Aorta (tissue), 5 donors: ENCODE measurements at places on chromosomes 7 and 10.

GRCh38 chr10:75239096-75239790 is 3.5 kb upstream of the COMTD1 start:
- DNase-seq: no peak

GRCh38 chr10:15254808-15255648 is 86.5 kb upstream of the NMT2 start:
- DNase-seq: no peak

GRCh38 chr10:118800920-118801319 is 46.1 kb upstream of the CACUL1 start:
- no peak for DNase-seq

- no peak for DNase-seq
Observed at GRCh38 chr7:33887266-33887975, 17.9 kb upstream of the BMPER start.

DNA sequence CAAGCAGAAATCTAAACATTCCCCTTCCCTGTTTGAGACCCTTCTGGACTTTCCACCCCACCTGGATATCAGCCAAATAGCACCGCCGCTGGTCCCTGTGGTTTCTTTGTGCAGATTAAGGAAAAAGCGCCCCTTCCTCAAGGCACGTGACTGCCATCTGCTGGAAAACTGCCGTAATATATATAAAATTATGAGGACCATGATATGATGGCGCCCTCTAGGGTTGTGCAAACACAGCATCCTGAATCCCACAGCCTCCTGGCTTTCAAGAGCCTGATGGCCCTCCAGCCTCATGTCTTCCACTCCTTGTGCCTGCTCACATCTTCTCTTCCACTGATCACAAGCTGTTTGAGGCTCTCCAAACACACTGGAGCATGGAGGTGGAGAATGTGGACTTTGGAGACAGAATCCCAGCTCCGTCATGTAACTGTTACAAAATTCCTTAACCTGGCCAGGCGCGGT is 121.3 kb downstream of the MYL10 start:
- no peak for DNase-seq

GRCh38 chr10:58384095-58384494 is 1.1 kb upstream of the TFAM start:
- no peak for DNase-seq

- DNase-seq: no peak
Observed at GRCh38 chr7:67947646-67948045, 951.0 kb downstream of the TYW1 start.

- DNase-seq: no peak
Observed at GRCh38 chr7:100142461-100142860, 6.3 kb upstream of the LAMTOR4 start.

DNA sequence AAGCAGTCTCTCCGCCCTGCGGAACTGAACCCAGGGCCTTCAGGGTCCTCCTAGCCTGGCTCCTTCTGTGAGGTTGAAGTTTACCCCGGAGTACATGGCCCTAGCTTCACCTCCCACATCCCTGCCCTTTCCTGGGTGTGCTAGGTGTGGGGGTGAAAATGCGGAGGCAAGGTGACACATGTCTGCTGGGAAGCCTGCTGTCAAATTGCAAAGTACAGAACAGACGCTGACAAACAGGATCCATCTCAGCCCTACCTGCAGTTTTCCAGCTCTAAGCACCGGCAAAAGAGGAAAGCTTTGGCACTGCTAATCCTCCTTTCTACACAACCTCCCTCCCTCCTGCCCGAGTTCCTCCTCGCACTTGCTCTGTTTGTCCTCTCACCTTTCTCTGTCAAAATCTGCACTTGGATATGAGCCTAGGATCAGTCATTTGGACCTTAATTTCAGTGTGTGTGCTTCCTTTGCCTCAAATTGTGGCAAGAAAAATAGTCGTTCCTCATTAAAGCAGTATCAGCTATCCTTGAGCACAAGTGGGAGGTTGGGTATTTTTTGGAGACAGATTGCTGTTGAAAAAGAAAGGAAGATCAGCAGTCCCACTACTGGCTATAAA is 14.4 kb upstream of the GPR15LG start:
- no peak for DNase-seq

GRCh38 chr7:157488281-157488680 is 151.5 kb downstream of the DNAJB6 start:
- DNase-seq: peak; percentile 38

GRCh38 chr10:51269821-51270220 is 195.5 kb downstream of the PRKG1 start:
- DNase-seq: no peak

- no peak for DNase-seq
Observed at GRCh38 chr7:50988465-50988864, 205.8 kb upstream of the GRB10 start.

- DNase-seq: no peak
Observed at GRCh38 chr10:124650263-124650662, 93.9 kb downstream of the FAM53B start.

- no peak for DNase-seq
Observed at GRCh38 chr10:28410420-28411135, 107.7 kb upstream of the MPP7 start.
